ENCODE measurements at places on chromosomes 5 and 9. TPM values are rescaled to one million over a fixed set of nuclear protein-coding genes. Genes with fewer than 3 reads are reported as not detected.
A peak's percentile ranks its signal among the peaks of the same experiment; 100 is the strongest.

The AQP3 gene
- 12.4 TPM for total RNA-seq

GRCh38 chr5:74199436-74200210 lies 440.9 kb downstream of the ENC1 start:
- no peaks in the 10 kb centered on the region for H3K27me3 ChIP-seq
- H3K4me3 ChIP-seq: no peak overlapping the region
- no peaks in the 10 kb centered on the region for H3K36me3 ChIP-seq
- no peaks in the 10 kb centered on the region for H3K4me1 ChIP-seq

The CAMK4 gene
- 38.8 TPM for total RNA-seq

DNA sequence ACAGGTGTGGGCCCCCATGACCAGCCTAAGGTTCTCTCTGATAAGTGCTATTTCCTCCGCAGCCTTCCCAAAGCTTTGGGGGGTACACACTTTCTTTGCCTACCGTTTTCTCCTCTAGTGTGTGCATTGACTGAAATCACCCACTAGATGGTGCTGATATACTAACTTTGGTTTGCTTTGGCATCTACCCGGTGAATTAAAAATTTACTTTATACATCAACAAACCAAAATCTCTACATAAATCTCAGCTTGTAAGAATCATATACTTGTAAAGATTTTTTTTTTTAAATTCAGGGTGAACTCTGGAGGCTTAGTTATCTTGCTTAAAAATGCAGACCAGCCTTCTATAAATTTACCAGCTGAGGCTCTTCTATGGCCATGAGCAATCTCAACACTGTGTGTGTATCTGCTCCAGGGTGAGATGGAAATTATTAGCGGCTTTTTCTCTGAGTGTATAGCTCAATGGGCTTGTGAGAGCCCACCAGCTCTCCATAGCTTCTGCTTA lies 475.7 kb upstream of the TNC start:
- DNase-seq: no peak
- H3K4me3 ChIP-seq: no peak overlapping the region
- H3K4me1 ChIP-seq: no peaks in the 10 kb centered on the region
- no peak overlapping the region for H3K27ac ChIP-seq
- no peaks in the 10 kb centered on the region for H3K36me3 ChIP-seq

The F12 gene
- total RNA-seq: 6.0 TPM

The KIF24 gene
- 3.3 TPM for total RNA-seq

DNA sequence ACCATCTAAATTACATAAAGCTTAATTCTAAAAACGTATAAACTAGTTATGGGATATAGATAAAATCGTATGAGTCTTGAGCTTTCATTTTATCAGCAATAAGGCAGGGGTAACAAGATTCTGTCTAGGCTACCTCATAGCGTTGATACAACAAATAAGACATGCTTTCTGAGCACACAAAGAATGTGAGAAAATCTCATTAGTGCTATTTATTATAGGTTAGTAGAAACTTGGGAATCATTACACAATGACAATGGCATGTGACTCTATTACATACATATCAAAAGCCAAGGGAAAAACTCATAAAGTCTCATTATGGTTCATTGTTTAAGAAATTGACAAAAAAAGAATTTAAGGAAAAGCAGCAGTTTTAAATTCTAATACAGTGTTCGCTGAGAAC lies 448.6 kb downstream of the PLK2 start:
- no peak overlapping the region for H3K4me3 ChIP-seq
- DNase-seq: no peak
- no peaks in the 10 kb centered on the region for H3K36me3 ChIP-seq

The TYRP1 gene
- total RNA-seq: 0.80 TPM

- no peak overlapping the region for H3K4me3 ChIP-seq
- no peak overlapping the region for H3K27ac ChIP-seq
- H3K27me3 ChIP-seq: no peaks in the 10 kb centered on the region
- no peaks in the 10 kb centered on the region for H3K4me1 ChIP-seq
- no peaks in the 10 kb centered on the region for H3K36me3 ChIP-seq
- no peak for DNase-seq
Observed at GRCh38 chr5:174624733-174625522, 99.5 kb upstream of the MSX2 start.

DNA sequence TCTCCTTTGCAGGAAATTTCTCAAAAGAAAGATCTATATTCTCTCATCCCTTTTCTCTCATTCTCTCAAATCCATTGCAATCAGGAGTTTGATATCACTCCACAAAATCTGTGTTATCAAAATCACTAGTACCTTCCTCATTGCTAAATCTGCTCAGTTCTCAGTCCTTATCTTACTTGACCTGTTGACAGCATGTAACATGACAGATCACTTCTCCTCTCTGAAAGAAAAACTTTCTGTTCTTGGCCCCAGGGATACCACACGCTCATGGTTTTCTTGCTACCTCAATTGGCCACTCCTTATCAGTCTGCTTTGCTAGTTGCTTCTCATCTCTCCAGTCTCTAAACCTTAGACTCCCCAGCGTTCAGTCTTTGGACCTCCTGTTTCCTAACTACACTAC lies 22.1 kb downstream of the SRP19 start:
- H3K4me3 ChIP-seq: no peak overlapping the region
- H3K36me3 ChIP-seq: no peaks in the 10 kb centered on the region
- no peak for DNase-seq
- no peaks in the 10 kb centered on the region for H3K4me1 ChIP-seq
- no peaks in the 10 kb centered on the region for H3K27me3 ChIP-seq

GRCh38 chr5:167934551-167934971 lies 356.9 kb upstream of the WWC1 start:
- DNase-seq: no peak
- no peak overlapping the region for H3K27ac ChIP-seq
- no peaks in the 10 kb centered on the region for H3K36me3 ChIP-seq
- no peaks in the 10 kb centered on the region for H3K4me1 ChIP-seq
- no peaks in the 10 kb centered on the region for H3K27me3 ChIP-seq

The FBP2 gene
- total RNA-seq: not detected

- H3K27me3 ChIP-seq: no peaks in the 10 kb centered on the region
- no peak for DNase-seq
- H3K4me3 ChIP-seq: no peak overlapping the region
- no peak overlapping the region for H3K27ac ChIP-seq
- no peaks in the 10 kb centered on the region for H3K36me3 ChIP-seq
Observed at GRCh38 chr5:13926731-13927130, 17.8 kb downstream of the DNAH5 start.

- H3K27ac ChIP-seq: no peak overlapping the region
- no peak for DNase-seq
- no peaks in the 10 kb centered on the region for H3K36me3 ChIP-seq
Observed at GRCh38 chr9:131020388-131020787, 11.4 kb downstream of the LAMC3 start.

GRCh38 chr9:37840560-37841194 lies 40.1 kb downstream of the DCAF10 start:
- H3K36me3 ChIP-seq: no peaks in the 10 kb centered on the region
- no peak overlapping the region for H3K27ac ChIP-seq
- H3K4me1 ChIP-seq: no peaks in the 10 kb centered on the region
- H3K27me3 ChIP-seq: no peaks in the 10 kb centered on the region
- no peak overlapping the region for H3K4me3 ChIP-seq
- DNase-seq: no peak

The WDR38 gene
- not detected for total RNA-seq

GRCh38 chr9:116156621-116157314 lies 3.2 kb downstream of the PAPPA start:
- DNase-seq: no peak
- H3K27me3 ChIP-seq: no peaks in the 10 kb centered on the region
- H3K36me3 ChIP-seq: no peaks in the 10 kb centered on the region
- H3K4me3 ChIP-seq: peak overlapping the region; percentile 18

DNA sequence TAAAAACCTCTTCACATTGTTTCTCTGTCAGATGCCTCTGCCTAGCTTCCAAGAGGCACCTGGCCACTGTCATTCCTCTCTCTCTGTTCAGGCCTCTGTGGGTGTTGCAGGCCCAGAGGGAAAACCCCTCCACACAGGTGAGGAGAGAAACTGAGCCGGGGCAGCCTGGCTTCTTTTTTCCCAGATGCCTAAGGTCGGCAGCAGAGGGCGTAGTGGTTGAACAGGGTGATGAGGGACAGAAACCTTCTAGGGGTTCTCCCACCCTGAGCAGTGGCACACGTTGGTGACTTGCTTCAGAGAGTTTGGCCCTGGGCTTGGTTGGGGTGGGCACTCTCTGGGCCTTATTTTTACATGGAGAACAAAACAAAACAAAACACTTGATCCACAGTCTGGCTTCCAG lies 12.2 kb downstream of the IL9 start:
- no peaks in the 10 kb centered on the region for H3K27me3 ChIP-seq
- H3K4me1 ChIP-seq: no peaks in the 10 kb centered on the region

DNA sequence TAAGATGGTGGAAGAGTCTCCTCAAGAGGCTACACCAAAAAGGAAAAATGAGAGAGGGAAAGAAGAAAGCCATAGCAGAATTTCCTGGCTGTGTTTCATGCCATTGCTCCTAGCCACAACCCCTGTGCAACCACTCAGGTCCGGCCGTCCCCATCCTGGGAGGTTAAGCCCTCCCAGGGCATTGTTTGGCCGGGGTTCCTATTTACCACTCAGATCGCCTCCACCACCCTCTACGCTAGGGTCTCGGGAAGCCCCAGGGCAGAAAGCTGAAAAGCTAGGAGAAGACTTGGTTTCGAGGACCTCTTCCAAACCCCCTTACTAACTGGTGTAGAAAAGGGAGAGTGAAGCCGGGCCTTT lies 715 bp downstream of the RC3H2 start:
- H3K4me3 ChIP-seq: peak overlapping the region; percentile 66
- peak overlapping the region; percentile 96 for H3K27ac ChIP-seq
- H3K27me3 ChIP-seq: no peaks in the 10 kb centered on the region
- peak; percentile 27 for DNase-seq
- H3K36me3 ChIP-seq: no peaks in the 10 kb centered on the region

DNA sequence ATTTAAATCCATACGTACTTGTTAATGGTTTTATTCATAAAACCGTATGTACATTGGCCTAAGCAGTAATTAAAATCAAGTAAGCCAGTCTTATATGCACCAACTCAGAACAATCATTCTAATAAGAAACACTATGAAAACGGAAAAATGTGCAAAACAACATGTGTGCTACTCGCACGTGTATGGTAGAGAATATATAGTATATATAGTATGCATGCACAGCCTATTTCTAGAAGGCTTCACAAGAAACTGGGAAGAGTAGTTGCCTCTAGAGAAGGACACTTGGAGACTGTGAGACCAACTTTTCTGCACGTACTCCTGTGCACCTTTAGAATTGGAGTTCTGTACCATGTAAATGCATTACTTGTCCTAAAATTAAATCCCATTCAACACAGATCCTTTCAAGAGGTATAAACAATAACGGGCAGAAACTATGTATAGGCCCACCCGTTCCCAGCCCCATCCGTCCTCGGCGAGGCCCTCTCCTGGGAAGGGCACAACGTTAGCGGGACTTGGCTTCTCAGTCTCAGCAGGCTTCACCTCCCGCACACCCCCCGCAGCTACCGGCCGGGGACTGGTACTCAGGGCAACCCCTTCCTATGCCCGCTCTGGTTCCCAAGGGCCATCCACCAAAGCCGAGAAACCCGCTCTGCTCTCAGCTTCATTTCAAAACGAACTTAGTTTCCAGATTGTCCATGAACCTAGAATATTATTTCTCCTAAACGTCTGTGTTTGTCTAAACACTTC lies 2.0 kb downstream of the CDC14B start:
- H3K36me3 ChIP-seq: no peaks in the 10 kb centered on the region
- no peaks in the 10 kb centered on the region for H3K4me1 ChIP-seq
- DNase-seq: no peak
- no peak overlapping the region for H3K4me3 ChIP-seq
- no peaks in the 10 kb centered on the region for H3K27me3 ChIP-seq

DNA sequence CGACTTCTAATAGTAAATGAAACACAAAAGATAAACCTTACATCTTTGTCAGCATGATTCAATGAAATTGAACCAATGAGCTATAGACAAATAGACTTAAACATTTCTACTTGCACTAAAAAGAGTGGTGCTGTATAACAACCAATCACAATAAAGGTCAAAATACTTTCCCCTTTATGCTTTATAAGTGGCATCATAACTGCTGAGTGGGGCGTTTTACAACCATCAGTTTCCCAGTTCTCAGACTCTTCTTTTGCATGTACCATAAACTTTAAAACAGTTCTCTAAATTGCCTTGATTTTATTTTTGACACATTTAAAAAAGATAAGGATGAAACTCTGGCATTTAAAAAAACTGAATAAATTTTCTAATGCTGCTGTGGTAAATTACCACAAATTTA lies 356.2 kb downstream of the NNT start:
- no peaks in the 10 kb centered on the region for H3K27me3 ChIP-seq
- H3K27ac ChIP-seq: no peak overlapping the region
- no peak for DNase-seq
- H3K4me1 ChIP-seq: no peaks in the 10 kb centered on the region
- no peak overlapping the region for H3K4me3 ChIP-seq

DNA sequence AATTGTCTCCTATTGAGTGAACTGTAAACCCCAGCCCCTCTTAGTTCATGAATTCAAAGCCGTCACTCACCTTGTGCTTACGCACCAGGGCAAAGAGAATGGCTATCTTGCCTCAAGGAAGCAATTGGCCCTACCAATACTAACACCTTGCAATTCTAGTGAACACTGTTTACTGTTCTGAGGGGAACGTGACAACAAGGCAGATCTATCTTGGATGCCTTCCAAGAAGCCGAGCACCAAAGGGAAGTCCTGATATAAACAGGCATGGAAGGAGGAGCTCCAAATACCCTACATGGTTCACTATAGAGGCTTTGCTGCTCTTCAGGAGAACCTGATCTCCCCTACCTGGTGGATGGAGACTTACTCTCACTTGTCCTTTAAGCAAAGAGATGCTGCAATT lies 1.7 kb upstream of the PLPPR1 start:
- no peaks in the 10 kb centered on the region for H3K4me1 ChIP-seq
- H3K4me3 ChIP-seq: no peak overlapping the region
- H3K27me3 ChIP-seq: no peaks in the 10 kb centered on the region
- no peak for DNase-seq

- no peak overlapping the region for H3K4me3 ChIP-seq
- no peak overlapping the region for H3K27ac ChIP-seq
- DNase-seq: no peak
- H3K36me3 ChIP-seq: no peaks in the 10 kb centered on the region
- no peaks in the 10 kb centered on the region for H3K4me1 ChIP-seq
- H3K27me3 ChIP-seq: no peaks in the 10 kb centered on the region
Observed at GRCh38 chr5:126067404-126067803, 355.8 kb upstream of the GRAMD2B start.

- no peaks in the 10 kb centered on the region for H3K27me3 ChIP-seq
- DNase-seq: no peak
- H3K4me1 ChIP-seq: peaks cover 7% of the 10 kb centered on the region
- no peak overlapping the region for H3K4me3 ChIP-seq
- no peaks in the 10 kb centered on the region for H3K36me3 ChIP-seq
- H3K27ac ChIP-seq: no peak overlapping the region
Observed at GRCh38 chr5:122942164-122942914, 94.2 kb downstream of the PPIC start.

The SPACA9 gene
- total RNA-seq: 1.8 TPM

The FOXD4L3 gene
- not detected for total RNA-seq

DNA sequence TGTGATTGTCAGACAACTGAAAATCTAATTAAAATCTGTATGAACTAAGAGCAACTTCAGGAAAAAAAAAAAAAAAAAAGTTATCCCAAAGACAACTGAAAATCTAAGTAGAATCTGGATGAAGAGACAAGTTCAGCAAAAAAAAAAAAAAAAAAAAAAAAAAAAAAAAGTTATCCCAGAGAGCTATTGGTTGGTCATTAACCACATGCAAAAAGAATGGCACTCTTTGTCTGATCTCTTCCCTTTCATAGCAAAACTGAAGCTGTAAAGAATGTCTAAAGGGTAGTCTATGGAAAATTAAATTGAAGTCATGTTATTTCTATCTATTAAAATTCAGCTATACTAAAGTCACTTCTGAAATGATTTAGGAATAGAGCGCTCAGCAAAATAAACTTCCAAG lies 32.9 kb downstream of the STRBP start:
- no peaks in the 10 kb centered on the region for H3K27me3 ChIP-seq
- H3K4me1 ChIP-seq: no peaks in the 10 kb centered on the region
- H3K4me3 ChIP-seq: no peak overlapping the region
- DNase-seq: no peak
- no peaks in the 10 kb centered on the region for H3K36me3 ChIP-seq
